ENCODE measurements at places on chromosomes 13 and 19.

DNA sequence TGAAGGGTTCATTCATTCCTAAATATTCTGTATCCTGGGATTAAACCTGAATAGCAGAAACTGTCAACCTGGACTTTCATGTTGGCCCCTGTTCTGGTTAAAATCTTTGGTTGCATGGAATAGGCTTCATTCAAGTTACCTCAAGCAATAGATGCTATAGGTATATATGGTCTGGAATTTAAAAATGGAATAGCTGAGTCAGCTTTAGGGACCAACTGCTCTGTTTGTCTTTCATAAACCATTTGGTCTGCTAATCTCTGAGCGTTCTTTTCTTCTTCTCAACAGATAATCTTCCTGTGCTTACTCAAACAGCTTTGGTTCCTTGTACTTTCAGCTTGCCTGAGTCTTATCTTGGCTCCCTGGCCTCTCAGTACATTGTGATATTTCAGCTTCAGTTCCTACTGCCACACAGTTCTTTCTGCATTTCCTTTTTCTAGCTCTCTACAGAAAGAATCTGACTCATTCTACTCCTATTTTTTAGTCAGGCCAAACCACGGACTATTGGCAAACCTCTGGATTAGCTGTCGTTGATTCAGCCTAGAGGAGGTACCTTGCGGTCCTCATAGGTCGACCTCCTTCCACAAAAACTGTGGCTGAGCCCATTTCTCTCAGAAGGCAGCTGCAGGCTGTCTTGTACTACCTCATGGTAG is 35.9 kb upstream of the MAB21L1 start:
- peak; percentile 11 for DNase-seq

DNA sequence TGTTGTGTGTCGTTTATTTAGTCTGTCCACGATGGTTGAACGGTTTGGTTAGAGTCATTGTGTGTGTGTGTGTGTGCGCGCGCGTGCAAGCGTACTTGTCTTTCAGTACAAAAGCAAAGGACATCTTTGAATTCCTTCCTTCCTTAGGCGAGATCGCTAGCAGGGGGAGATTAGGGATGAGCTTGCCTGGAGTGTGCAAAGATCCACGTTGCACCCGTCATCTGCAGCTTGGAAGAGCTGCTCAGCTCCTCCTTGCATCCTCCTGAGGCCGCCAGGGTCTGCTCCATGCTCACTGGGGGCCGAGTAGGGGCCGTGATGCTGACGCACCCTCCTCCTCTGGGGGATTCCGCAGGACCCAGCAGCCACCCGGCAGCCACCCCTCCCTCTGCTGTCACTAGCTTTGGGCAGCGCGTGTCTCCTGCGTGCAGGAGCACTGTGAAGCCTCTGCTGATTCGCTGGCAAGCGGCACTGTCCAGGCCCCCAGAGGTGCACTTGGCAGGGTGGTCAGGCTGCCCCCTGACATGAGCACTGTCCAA is 137.3 kb downstream of the KDM4B start:
- no peak for DNase-seq

DNA sequence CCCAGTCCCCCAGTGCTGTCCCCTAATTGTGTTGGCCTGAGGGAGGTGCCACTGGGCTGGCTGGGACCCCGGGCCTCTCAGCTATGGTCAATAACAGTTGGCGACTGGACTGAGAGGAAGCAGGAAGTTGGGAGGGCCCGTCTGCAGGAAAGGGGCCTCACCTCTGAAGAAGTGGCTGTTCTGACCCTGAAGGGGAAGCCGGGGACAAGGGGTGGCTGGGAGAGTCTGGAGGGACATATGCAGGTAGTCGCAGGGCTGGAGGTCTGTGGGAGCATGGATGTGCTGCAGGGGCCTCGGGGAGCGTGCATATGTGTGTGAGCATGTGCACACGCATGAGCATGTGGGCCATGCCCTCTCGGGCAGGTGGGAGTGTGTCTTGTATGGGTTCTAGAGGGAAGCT is 5.9 kb downstream of the PKN1 start:
- DNase-seq: no peak

GRCh38 chr19:40283414-40284250 is 1.5 kb downstream of the AKT2 start:
- no peak for DNase-seq

GRCh38 chr19:48473161-48473966 is 4.2 kb downstream of the CYTH2 start:
- no peak for DNase-seq

- DNase-seq: no peak
Observed at GRCh38 chr13:110605132-110605531, 10.2 kb upstream of the NAXD start.

- DNase-seq: no peak
Observed at GRCh38 chr19:5914358-5914774, 312 bp downstream of the CAPS start.

GRCh38 chr19:33400856-33401682 is 27.6 kb downstream of the CEBPG start:
- no peak for DNase-seq

DNA sequence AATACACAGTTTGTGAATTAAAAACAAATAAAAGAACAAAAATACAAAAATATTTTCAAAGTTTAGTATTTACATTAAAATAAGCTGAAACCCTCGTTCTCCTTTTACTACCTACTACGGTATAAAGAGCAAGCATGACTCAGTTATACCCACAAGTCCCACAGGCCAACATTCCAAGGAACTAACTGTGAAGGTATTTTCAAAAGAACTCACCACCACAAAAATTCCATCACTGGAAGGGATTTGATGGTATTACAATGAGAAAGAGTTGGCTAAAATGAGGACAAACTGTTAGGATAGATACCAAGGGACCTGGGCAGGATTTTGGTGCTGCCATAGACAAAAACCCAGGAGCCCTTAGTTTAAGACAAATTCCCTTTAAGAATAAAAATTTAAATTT is 122.7 kb downstream of the TBC1D4 start:
- DNase-seq: no peak

- DNase-seq: no peak
Observed at GRCh38 chr19:47229676-47230053, 1.3 kb downstream of the BBC3 start.

- DNase-seq: no peak
Observed at GRCh38 chr13:104823071-104823470, 1712.4 kb downstream of the EFNB2 start.

Data from CD14-positive monocyte (primary cell).